NCI-H2107 (cell line): ENCODE measurements at places on chromosomes 16 and 17.

DNA sequence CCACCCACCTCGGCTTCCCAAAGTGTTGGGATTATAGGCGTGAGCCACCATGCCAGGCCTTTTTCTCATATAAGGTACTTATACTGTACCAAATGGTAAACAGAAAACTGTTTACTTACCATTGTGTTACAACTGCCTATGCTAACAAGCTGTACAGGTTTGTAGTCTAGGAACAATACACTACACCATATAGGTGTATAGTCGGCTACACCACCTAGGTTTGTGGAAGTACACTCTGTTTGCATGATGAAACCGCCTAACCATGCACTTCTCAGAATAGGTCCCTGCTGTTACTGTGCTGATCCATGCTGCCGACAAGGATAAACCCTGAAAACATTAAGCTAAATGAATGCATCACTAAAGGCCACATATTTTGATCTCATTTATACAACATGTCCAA, 18.9 kb downstream of the DNAJA2 start:
- no peak for DNase-seq

- no peak for DNase-seq
These were observed 32.5 kb downstream of the MEAK7 start for GRCh38 chr16:84471966-84472365.

GRCh38 chr17:81928544-81929252, 1.2 kb upstream of the MAFG start:
- DNase-seq, result no peak

DNA sequence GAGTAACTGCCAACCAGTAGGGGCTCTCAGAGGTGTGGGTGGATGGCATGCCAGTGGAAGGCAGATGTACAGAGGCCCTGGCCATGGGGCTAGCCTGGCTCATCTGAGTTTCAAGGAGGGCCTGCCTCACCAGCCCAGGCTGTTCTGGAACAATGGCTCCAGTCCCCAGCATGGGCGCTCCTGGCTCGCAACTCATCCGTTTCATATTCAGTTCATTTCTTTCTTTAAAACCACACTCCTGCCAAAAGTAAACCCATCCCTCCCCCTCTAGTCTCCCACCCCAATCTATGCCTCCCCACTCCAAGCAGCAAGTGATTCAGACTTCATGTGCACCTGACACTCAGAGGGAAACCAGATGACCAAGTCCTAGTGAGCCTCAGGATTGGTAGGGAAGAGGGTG, 2.4 kb downstream of the CCL13 start:
- no peak for DNase-seq

GRCh38 chr16:12120217-12120981, 143.9 kb downstream of the SNX29 start:
- DNase-seq, result peak; percentile 79

DNA sequence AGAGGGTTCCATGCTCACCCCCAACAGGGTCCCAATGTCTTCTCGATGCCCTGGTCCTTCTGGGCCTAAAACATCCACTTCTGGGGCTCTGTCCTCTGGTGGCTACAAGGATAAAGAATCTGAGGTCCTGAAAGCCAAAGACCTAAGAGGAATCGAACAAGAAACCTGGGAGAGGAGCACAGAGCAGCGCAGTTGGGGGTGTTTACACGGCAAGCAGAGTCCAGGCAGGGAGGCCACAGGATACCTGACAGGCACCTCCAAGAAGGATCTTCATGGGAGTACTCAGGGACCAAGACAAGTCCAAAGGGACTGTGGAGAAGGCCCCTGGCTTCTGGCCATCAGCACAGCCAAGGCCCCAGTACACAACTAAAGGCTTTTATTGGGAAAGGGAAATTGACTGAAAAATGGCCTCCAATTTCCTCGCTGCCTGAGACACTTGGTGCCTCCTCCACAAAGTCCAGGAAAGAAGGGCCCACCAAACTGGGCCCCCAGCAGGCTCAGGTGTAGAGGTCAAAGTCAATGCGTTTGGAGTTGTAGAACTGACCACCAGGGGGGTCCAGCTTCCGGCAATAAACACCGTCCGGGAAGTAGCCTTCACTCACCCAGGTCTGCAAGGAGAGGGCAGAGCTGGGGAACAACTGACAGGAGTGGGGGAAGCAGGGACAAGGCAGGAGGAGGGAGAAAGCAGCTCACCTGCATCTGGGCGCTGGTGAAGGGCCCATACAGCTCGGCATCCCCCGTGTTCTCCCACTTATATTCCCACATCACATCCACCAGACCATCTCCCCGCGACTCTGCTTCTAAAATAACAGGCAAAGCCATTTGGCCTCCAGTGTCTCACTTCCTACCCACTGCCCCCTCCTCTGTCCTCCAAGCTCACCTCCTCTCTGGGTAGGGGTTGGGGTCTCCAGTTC, 2.4 kb downstream of the CD2BP2 start:
- DNase-seq, result no peak

DNA sequence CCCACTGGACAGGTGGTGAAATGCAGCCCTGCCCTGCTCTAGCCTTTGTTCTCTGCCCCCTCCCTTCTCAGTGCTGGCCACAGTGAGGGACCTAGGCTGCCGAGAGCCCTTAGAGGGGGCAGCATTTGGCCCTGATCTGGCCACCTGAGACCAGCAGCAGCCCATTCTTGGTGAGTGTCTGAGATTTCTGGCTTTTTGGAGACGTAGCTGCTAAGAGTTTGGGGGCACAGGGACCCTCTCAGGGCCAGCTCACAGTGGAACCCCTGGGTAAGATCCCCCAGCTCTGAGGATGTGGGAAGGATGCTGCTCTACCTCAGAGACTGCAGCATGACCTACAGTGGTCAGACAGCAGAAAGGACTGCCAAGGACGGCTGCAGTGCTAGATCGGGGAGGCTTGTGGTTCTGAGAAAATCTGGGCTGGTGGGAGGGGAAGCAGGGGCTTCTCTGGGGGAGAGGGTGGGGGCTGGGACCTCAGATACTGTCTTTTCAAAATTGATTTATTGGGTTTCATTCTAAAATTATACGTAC, 13.3 kb downstream of the GRB7 start:
- no peak for DNase-seq

- DNase-seq, result no peak
These were observed 33.5 kb downstream of the WSB1 start for GRCh38 chr17:27327397-27327796.

- no peak for DNase-seq
These were observed 39.3 kb downstream of the MSI2 start for GRCh38 chr17:57295526-57296023.

GRCh38 chr17:80998118-80998747, 6.6 kb downstream of the CHMP6 start:
- no peak for DNase-seq

- DNase-seq, result no peak
These were observed 34.1 kb downstream of the CDRT15 start for GRCh38 chr17:14202388-14203166.

DNA sequence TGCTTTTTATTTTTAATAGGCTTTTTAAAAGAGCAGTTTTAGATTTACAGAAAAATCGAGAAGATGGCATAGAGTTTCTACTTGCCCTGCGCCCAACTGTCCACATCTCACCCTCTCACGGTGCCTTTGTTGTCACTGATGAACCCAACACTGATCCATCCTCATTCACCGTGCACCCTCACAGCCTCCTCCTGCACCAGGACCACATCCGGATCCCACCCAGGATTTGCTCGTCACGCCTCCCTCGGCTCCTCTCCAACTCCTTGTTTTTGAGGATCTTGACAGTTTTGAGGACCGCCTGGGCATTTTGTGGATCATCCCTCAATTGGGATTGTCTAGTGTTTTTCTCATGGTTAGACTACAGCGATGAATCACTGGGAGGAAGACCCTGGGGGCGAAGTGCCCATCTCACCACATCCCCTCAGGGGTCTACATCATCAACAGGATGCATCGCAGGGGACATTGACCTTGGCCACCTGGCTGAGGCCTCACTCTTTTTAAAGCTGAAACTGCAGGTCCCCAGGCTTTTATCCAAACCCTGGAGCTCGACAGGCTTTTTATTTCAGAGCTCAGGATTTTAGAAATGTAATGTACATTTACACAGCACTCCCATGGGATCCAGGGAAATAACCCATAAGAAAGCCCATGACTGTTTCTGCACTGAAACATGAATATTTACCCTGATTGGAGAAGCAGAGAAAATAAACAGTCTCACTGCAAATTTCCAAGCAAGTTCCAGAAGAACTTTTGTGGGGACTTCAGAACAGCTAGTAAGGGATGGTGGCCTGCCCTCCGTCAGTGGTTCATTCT, 71.8 kb upstream of the ZNF469 start:
- DNase-seq, result no peak

DNA sequence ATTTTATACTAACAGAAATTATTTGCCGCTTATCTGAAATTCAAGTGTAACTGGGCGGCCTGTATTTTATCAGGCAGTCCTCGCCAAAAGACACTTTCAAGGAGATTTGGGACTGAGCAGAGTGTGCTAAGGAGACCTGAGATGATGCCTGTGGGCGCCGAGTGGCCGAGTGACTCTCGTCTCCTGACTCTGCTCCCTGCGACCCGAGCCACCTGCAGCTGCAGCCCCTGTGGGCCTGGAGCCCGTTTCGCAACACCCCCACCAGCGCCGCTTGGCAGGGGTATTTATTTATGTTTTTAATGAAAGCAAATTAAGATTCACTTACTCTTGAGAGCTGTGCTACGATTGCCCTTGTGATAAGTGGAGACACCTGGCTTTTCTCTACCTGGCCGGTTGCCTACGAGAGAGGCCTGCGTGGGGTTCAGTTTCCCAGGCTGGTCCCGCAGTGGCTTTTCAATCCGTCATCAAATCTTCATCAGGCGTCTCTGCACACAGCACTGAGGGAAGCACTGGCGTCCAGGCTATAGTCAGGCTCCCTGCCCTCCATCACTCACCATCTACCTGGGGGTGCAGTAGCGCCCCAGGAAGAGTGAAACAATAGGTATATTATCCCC, 124.0 kb downstream of the SEC14L1 start:
- DNase-seq, result peak; percentile 82

- DNase-seq, result no peak
These were observed 4.6 kb downstream of the TERF2 start for GRCh38 chr16:69381231-69381630.

DNA sequence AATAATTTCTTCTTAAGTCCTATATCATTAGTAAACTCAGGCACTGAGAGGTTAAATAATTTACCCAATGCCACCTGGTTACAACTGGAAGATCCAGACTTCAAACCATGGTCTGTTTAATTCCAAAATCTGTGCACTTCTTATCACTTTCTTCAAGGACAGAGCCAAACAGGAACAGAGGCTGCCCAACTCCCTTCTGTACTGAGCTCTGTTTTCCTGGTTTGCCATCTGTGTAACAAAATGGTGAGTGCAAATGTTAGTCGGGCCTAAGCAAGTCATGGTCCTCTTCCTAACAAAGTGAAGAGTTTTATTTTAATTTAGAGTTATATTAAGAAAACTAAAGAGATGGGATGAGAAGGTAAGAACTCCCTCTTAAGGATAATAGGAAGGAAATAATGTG, 80.6 kb upstream of the CCL2 start:
- DNase-seq, result no peak

GRCh38 chr16:69241926-69242325, 55.0 kb downstream of the SNTB2 start:
- no peak for DNase-seq

DNA sequence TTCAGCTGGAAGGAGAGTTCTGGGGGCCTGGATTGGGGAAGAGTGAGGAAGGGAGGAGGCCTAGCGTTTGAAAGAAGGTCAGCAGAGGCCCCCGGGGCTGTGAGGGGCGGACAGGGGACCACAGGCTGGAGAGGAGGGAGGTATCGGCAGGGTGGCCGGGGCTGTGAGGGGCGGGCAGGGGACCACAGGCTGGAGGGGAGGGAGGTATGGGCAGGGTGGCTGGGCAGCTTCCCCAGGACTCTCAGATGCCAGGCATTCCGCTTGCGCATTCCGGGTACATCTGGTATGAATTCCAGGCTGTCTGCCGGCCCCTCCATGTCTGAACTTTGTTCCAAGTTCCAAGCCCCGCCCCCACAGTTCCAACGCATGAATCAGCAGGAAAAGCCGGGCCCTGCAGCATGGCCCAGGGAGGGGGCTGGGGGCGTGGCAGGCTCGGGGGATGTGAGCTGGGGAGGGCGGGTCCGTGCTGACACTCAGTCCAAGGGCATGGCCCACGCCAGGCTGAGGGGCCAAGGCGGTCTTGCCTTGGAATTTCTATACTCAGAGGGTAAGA, 4.3 kb upstream of the TLCD2 start:
- DNase-seq, result no peak

GRCh38 chr16:30357715-30358576, 2.8 kb upstream of the CD2BP2 start:
- DNase-seq, result no peak

DNA sequence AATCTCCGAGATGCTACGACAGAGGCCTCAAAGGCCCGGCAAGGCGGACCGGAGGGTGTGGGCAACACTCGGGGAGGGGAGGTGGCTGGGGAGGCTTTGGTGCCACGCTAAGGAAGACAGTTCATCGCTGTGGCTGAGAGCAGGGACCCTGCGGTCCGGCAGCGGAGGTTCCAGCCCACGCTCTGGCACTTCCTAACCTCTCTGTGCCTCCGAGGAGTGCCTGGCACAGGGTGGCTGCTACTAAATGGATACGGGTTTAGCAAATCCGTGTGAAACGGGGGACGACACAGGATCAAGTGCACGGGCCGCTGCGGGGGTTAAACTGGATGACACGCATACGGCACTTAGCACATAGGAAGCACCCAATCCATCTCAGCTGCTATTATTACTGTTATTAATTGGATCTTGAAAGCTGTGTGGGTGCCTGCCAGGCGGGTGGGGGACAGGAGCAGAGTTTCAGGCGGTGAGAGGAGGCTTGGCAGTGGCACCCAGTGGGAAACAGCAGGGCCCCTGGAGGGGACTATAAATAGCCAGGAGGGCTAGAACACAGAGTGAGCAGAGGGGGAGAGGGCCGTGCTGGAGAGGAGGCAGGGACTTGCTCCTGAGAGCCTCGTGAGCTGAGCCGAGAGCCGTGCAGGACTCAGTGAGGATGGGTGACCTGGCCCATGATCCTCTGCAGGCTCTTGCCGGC, 45.0 kb downstream of the ABR start:
- DNase-seq, result no peak

- DNase-seq, result no peak
These were observed 119.9 kb upstream of the SMURF2 start for GRCh38 chr17:64781810-64782555.

DNA sequence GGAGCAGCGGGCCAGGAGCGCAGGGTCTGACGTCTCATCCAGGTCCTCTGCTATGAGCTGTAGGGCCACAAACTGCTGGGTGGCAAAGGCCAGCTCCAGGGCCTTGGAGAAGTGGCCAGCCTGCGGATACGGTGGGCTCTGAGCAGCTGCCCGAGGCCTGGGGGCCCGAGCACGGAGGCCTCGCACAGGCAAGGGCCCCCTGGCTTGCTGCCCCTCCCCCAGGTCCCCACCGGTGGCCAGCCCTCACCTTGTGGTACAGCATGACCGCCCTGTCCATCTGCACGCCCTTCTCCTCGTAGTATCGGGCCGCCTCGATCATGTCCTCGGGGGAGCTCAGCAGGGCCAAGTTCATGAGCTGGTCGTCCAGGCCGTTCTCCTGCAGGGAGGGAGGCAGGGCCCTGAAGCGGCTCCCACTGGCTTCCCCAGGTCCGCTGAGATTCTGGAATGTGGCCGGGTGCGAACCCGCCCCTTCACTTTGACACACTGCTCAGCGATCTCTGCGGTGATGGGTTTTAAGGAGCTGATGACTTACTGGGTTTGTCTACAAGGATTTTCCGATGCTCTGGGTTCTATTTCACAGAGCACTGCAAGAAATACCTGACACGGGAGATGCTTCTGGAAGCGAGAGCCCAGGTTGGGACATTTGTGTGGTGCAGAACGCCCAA, 9.8 kb upstream of the TMEM204 start:
- DNase-seq, result no peak

- DNase-seq, result peak; percentile 68
These were observed 2.2 kb downstream of the SLC12A3 start for GRCh38 chr16:56866955-56867830.
